ENCODE measurements at places on chromosomes 11 and 22.

DNA sequence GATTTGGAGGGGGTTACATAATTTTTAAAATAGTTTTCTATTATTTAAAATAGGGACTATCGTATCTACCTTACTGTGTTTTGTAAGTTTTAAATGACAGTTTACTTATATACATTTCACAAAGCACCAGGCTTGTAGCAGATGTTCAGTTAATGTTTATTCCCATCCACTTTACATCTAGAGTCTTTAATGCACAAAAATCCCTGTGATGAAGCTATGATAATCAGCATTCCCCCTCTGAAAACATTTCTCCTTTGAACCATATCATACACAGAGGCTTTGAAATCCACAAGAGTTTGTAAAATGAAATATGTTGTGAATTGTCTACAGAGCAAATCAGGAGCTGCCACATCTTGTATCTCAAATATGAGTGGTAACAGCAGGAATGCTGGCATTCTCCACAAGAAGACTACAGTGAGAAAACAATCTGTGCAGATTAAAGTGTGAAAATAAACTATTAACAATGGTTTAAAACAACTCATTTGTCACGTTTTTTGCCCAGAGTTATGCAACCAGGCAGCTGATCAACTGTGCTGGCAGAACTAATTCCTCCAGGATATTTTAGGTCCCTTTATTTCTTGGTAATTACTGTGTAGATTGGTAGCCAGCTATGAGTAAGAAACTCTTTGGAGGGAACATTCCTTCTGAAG lies 699.1 kb upstream of the ARHGAP42 start:
- no peak for DNase-seq

GRCh38 chr11:21897752-21898151 lies 295.1 kb upstream of the ANO5 start:
- no peak for DNase-seq

GRCh38 chr22:36865346-36865745 lies 4.5 kb downstream of the NCF4 start:
- DNase-seq, result no peak

DNA sequence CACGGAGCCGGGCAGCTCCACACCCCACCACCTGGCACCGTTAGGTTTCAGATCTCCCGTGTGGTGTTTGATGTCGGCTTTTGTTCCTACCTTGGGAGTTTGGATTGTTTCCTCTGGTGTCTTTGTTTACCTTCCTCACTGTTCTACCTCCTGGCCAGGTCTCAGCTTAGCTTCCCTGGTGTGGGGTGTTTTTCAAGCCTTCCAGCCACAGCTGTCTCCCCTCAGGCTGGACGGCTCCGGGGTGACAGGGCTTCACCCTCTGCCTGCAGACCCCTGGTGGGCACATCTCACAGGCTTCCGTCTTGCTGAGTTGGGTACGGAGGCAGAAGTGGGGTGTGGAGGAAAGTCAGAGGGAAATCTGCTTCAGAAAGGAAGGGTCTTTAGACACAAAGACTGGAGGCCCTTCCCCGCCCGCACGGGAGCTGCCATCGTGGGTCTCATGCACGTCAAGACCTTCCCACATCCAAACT lies 59.6 kb upstream of the EMID1 start:
- DNase-seq, result no peak

Measured in globus pallidus (tissue), 1 donor.